ENCODE measurements at places on chromosomes 16 and 17. TPM values are rescaled to one million over a fixed set of nuclear protein-coding genes. Genes with fewer than 3 reads are reported as not detected.

- DNase-seq = no peak
Observed at GRCh38 chr17:80180192-80180591, 10.4 kb downstream of the CARD14 start.

The CLEC19A gene
- total RNA-seq = not detected

GRCh38 chr17:21039839-21040575, 2.8 kb downstream of the USP22 start:
- no peak for DNase-seq

The KRTAP4-1 gene
- not detected for total RNA-seq

- no peak for DNase-seq
Observed at GRCh38 chr16:29898135-29898803, 1.1 kb downstream of the SEZ6L2 start.

The OVCA2 gene
- 25.6 TPM for total RNA-seq

- no peak for DNase-seq
Observed at GRCh38 chr16:35011-35677, 18.3 kb downstream of the POLR3K start.

GRCh38 chr17:13631529-13631928, 29.8 kb upstream of the HS3ST3A1 start:
- no peak for DNase-seq

- DNase-seq = no peak
Observed at GRCh38 chr17:66947311-66947710, 17.2 kb upstream of the CACNG4 start.

The SRL gene
- total RNA-seq = 0.32 TPM

The SLC46A1 gene
- 16.8 TPM for total RNA-seq

GRCh38 chr16:13453325-13453724, 466.6 kb upstream of the ERCC4 start:
- DNase-seq = no peak

DNA sequence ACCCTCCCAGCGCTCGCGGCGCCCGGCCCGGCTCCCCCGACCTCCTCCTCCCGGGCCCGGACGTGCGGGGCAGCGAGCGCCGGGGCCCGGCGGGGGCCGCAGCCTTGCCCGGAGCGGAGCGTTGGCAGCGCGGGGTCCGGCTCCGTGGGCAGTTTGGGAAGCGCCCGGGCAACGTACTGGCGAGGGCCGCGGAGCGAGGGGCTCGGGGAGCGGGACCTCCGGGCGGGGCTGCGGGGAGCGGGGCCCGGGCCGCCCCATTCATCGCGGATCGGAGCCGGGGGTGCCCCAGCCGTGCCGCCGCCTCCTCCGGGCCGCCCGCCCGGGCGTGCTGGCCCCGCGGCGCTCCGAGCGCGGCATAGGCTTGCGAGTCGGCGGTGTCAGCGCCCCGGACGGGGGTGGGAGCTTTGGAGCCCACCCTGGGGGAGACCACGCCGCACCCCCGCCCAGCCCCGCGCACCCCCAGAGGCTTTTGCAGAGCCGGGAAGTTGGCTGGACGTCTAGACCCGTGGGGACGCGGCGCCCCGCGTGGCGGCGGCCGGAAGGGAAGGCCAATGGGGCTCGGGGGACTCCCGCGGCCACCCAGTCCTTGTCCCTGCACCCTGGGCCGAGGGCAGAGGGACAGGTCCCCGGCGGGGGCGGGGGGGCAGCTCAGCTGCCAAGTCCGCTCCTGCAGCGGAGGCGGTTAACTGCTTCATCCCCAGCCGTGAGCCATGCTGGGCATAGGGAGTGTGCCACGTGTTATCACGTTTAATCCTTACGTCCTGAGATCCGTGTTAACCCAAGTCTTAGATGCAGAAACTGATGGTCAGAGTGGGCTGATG, 852 bp downstream of the ZNF469 start:
- peak; percentile 45 for DNase-seq

DNA sequence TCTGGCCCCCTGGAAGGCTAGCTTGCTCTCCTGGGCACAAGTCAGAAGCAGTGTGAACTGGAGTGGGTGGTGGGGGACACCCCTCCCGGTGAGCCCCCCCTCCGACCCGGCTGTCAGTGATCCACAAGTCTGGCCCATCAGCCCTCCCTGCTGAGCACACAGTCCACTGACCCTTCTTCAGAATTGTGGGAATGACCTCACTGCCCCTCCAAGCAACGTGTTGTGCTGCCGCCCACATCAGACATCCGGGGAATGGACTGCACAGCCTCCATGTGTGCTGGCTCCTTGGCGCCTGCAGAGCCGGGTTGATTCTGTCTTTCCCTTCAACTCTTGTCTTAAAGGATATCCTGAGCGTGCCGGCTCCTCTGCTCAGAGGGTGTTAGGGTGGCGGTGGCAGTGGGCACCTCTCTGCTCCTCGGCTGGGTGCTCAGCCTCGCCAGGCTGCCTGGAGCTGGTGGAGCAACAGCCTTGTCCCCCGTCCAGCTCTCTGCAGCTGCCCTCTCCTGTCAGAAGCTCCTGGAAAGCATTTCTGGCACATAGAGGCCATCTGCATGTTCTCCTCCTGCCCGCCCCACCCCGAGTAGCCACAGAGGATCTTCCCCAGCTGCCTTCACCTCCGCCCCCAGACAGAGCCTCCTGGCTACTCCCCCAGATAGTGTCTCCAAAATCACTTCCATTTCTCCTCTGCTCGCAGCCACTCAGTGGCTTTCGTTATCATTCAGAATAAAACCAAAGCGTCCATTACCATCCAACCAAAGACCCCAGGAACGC, 19.8 kb downstream of the NPTX1 start:
- DNase-seq = no peak

GRCh38 chr16:825341-826061, 25.0 kb upstream of the GNG13 start:
- DNase-seq = no peak

The TAT gene
- not detected for total RNA-seq

The GCGR gene
- total RNA-seq = not detected

DNA sequence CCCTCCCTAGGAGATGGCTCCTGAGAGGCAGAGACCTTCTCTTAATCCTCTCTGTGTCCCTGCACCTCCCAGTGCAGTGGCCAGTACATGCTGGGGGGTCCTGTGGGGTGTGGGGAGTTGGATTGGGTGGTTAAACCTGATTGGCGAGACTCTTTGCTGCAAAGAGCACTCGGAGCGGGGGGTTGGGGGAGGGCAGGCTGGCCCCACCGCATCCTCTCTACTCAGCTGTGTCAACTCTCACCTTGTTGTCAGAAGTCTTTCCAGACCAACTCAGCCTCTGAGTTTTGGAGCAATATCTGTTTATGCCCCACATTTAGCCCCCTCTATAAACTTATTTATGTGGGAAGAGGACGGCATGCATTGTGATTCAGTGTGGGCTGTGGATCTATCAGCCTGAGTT, 40.0 kb downstream of the SMARCE1 start:
- no peak for DNase-seq

DNA sequence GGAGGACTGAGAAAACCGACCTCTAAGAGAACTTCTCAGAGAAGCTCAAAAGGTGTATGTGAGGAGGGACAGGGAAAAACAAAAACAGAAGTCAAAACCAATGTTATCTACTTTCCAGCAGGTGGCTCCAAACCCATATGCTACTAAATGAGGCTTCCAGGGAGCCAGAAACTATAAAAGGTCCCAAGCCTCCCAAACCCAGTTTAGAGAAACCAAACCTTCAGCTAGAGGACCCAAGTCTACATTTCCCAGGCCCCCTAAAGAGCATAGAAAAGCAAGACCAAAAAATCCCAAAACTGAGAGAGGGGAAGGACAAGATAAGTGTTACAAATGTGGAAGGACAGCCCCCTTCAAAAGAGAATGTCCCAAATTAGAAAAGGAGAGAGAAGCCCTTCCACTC, 3.7 kb downstream of the HPR start:
- no peak for DNase-seq

The IRX5 gene
- total RNA-seq = 12.7 TPM

The SUMO2 gene
- 776 TPM for total RNA-seq

- DNase-seq = no peak
Observed at GRCh38 chr16:85413691-85414663, 199.1 kb upstream of the GSE1 start.

DNA sequence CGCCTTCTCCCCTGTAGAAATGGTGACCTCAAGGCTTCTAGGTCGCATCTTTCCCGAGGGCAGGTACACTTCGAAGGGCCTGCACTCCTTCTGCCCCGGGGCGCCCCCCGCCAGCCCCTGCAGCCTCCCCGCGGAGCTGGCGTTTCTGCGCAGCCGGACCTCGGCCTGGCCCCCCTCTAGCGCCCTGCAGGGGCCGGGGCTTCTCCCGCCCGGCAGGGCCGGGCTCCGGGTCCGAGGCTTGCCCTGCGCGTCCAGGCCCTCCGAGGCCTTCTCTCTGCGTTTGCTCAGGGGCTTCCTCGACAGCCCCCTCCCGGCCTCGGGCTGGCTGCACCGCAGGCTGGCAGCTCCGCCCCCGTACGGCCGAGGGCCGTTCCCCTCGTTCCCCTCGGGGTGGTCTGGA, 2.1 kb downstream of the MEFV start:
- no peak for DNase-seq
